Lung (tissue), 17 donors: ENCODE measurements at places on chromosomes 16 and 17. TPM values are rescaled to one million over a fixed set of nuclear protein-coding genes. Genes with fewer than 3 reads are reported as not detected.

DNA sequence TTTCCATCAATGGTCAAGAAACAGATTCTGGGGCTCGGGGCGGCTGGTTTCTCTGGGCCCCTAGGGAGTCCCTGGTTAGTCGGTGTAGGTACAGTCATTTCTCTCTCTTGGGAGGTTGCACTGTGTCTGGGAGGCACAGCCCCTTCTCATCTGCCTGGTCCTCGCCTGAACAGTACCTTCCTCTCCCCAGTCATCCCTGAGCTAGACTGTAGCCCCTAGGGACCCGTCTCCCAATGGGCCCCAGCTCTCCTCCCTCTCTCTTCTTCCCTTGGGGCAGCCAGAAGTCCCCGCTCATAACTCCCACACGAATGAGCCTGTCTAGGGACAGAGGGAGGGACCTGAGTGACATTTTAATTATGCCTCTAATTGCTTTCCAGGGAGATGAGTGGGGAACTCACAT lies 20.2 kb upstream of the CPSF4L start:
- H3K4me3 ChIP-seq: no peak overlapping the region
- no peaks in the 10 kb centered on the region for H3K27me3 ChIP-seq
- H3K4me1 ChIP-seq: peaks cover 34% of the 10 kb centered on the region
- H3K27ac ChIP-seq: no peak overlapping the region
- H3K36me3 ChIP-seq: peaks cover 43% of the 10 kb centered on the region
- no peak for DNase-seq

DNA sequence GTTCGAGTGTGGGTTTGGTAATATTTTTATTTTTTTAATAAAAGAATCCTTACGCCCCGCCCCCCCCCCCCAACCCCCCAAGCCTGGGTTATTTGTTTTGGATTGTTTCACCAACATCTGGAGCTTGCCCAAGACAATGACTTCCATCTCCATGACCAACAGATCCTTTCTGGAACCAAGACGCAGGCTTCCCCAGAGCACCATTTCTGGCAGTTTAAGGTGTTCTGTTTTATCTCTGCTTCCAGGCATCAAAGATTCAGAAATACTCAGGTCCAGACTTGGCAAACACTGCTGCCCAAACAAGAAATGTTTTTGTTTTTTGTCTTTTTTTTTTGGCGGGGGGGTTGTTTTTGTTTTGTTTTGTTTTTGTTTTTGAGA lies 56.1 kb downstream of the PLXDC1 start:
- no peak overlapping the region for H3K27ac ChIP-seq
- no peaks in the 10 kb centered on the region for H3K36me3 ChIP-seq
- no peak for DNase-seq
- H3K27me3 ChIP-seq: no peaks in the 10 kb centered on the region
- H3K4me3 ChIP-seq: no peak overlapping the region

DNA sequence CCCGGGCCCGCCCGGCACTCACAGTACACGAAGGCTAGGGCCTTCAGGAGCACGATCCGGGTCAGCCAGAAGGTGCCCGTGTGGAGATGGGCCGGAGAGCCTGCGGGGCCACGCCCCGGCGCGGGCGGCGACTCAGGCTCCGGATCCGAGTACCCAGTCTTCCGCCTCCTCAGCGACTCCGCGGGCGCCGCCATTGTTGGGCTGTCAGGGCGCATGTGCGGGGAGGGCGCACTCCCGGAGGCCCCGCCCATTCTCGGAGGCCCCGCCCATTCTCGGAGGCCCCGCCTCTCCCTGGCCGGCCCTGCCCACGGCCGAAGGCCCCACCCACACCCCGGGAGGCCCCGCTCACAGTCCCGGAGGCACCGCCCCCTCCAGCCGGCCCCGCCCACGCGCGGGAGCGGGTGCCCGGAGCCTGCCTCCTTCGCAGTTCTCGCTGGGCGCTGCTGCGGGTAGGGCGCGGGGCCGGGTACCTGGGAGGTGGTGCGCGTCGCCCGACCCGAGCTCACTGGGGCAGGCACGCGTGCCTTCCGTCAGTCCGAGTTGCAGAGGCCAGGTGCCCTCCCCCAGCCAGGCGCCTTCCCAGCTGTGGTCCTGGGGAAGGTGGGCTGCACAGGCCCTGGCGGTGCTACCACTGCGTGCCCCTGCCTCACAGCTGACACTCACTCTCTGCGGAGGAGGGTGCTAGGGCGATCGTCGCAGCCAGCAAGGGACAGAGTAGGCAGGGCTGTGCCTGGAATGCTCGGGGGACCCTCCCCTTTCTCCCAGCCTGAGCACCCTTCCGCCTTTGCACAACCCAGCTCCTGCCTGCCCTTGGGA lies at the start of gene LMF1:
TSS of gene LMF1 (minus strand) at position 219 of the 816 bp plus-strand sequence. CDS start at position 215, 4 bp downstream.
- DNase-seq: peak; percentile 92
- peak within 1 kb of the TSS; percentile 72 for H3K27ac ChIP-seq
- peaks cover 3% of the 10 kb centered on the region for H3K4me1 ChIP-seq
- no peaks in the 10 kb centered on the region for H3K27me3 ChIP-seq
- H3K4me3 ChIP-seq: peak within 1 kb of the TSS; percentile 65

DNA sequence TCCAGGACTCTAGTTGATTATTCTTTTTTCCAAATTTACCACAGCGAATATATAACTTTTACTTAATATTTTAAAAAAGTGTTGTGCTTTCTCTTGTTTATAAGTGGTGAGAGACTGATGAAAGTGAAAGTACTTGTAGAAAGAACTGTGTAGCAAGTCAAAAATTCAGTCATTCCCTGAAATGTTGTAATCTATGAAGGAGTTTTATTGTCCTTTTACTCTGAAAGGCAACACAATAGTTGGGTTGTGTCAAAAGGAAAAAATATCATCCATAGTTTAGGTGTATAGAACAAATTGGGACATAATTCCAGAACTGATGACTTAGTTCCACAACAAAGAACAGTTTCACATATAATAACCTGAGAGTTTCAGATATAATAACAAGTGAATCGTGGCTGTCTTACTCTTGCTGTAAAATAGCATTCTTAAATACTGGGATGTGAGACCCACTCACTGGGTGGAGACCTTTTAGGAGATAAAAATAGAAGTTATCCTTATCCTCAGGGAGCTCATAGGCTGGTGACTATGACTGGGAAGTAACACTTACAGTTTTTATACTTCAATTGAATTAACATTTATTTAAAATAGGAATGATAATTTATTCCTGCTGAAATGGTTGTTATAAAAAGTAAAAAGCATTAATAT lies 20.6 kb downstream of the CYB5B start:
- no peak for DNase-seq
- H3K27me3 ChIP-seq: no peaks in the 10 kb centered on the region
- no peak overlapping the region for H3K27ac ChIP-seq
- peaks cover 5% of the 10 kb centered on the region for H3K36me3 ChIP-seq

- peaks cover 14% of the 10 kb centered on the region for H3K36me3 ChIP-seq
- no peak for DNase-seq
Measured at GRCh38 chr17:2262135-2262587, 41.4 kb downstream of the SMG6 start.

DNA sequence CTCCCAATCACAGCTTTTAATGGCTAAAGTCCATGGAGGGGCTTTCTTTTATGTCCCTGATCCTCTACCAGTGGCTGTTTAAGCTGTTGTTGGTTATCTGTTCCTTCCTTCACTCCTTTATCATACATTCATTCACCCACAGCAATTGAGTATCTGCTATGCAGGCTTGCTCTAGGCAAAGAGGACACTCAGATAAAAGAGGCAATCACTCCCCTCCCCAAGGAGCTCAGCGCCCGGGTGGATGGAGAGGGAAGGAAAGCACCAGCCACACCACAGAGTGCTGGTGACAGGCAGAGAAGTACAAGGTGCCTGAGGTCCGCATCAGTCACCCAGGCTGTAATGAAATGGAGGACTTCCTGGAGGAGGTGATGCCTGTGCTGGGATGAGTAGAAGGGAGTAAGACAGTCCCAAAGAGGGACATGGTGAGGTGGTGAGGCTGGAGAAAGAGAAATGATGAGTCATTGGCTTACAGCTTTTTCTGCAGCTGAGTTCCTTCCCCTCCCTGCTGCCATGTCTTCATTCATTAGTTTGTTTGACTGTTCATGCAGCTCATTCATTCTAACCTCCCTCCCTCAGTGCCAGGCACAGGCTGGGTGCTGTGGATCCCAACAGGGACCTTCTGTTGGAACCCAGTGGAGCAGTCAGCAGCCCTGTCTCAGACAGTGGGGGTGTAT lies 12.8 kb upstream of the NGFR start:
- peaks cover 21% of the 10 kb centered on the region for H3K4me1 ChIP-seq
- no peak overlapping the region for H3K4me3 ChIP-seq
- H3K36me3 ChIP-seq: no peaks in the 10 kb centered on the region
- H3K27me3 ChIP-seq: no peaks in the 10 kb centered on the region
- DNase-seq: no peak

DNA sequence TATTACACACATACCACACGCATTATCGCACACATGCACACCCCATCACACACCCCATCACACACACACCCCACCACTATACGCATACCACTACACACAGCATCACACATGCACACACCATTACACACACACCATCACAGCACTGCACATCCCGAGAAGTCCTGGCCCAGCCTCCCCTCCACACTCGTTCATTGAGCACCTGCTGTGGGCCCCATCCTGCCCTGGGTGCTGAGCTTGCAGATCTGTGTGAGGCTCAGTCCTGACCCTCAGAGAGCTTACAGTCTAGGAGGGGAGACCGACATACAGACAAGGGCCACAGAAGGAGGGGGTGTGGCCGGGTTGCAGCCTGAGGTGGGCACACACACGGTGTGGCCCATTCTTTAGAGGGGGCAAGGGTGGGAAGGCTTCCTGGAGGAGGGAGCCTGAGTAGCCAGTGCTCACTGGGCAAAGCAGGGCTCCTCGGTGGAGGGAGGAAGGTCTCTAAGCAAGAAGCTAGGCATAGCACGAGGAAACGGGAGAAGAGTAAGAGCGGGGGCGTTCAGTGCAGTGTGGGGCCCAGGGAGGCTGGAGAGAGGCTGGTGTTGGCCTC lies 206.6 kb downstream of the NTN1 start:
- H3K27me3 ChIP-seq: peaks cover 4% of the 10 kb centered on the region
- H3K36me3 ChIP-seq: no peaks in the 10 kb centered on the region
- H3K4me1 ChIP-seq: no peaks in the 10 kb centered on the region
- no peak for DNase-seq
- H3K4me3 ChIP-seq: no peak overlapping the region

DNA sequence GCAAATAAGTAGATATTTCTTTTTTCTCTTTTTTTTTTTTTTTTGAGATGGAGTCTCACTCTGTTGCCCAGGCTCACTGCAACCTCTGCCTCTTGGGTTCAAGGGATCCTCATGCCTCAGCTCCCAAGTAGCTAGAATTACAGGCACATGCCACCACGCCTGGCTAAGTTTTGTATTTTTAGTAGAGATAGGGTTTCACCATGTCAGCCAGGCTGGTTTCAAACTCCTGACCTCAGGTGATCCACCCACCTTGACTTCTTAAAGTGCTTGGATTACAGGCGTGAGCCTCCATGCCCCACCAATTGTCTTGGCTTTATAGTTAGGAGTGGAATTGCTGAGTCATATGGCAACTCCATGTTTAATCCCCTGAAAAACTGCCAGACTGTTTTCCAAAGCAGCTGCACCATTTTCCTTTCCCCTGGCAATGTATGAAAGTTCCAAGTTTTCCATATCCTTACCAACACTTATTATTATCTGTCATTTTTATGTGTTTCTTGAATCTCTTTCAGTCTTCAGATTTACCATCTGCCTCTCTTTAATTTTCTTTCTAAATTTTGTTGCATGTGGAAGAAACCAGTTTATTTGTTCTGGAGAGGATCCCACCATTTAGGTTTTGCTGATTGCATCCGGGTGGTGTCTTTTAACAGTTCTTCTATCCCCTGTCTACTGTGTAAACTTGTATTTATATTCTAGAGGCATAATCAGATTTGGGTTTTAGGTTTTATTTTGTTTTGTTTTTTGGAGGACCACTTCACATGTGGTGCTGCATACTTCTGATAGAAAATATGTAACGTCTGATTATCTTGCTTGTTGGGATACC lies 9.9 kb upstream of the CES3 start:
- H3K27me3 ChIP-seq: peaks cover 25% of the 10 kb centered on the region
- DNase-seq: no peak
- H3K36me3 ChIP-seq: no peaks in the 10 kb centered on the region
- H3K4me3 ChIP-seq: no peak overlapping the region
- peaks cover 10% of the 10 kb centered on the region for H3K4me1 ChIP-seq

GRCh38 chr16:79348521-79349306 lies 251.8 kb downstream of the MAF start:
- no peaks in the 10 kb centered on the region for H3K27me3 ChIP-seq
- DNase-seq: no peak
- no peak overlapping the region for H3K4me3 ChIP-seq
- H3K4me1 ChIP-seq: peaks cover 10% of the 10 kb centered on the region
- H3K27ac ChIP-seq: no peak overlapping the region

The RGS11 gene
- 3.9 TPM for total RNA-seq
